Stimulated activated CD8-positive, alpha-beta memory T cell treated with anti-CD3 and anti-CD28 coated beads, Interleukin-2, amount 100 ng/mL, for 48 hours (primary cell): ENCODE measurements at places on chromosomes 16 and 17.
A peak's percentile ranks its signal among the peaks of the same experiment; 100 is the strongest.

DNA sequence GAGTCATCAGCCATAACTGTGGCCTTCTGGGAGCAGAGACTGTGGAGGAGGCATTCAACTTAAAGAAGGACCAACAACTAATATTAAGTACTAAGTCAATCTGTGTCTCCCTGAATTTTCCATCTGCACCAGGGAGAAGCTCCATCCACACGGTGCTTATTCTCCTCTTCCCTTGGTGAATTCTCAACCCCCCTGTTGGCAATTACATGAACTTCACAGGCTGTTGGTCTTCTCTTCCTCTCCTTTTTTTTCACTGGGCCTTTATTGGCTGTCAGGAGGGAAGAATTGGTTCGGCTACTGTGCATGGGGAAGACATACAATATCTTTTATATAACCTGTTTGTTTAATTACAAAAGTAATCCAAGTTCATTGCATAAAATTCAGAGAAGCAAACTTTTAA lies 152.8 kb upstream of the IRX6 start:
- no peak for DNase-seq

- DNase-seq, result no peak
Measured at GRCh38 chr17:29742210-29742513, 119.5 kb upstream of the CORO6 start.

- no peak for DNase-seq
Measured at GRCh38 chr16:19108409-19109287, 5.1 kb upstream of the ITPRIPL2 start.

- peak; percentile 80 for DNase-seq
Measured at GRCh38 chr16:89115216-89115861, 21.7 kb downstream of the ACSF3 start.

- DNase-seq, result peak; percentile 44
Measured at GRCh38 chr17:6701719-6702118, 11.4 kb downstream of the SLC13A5 start.
